Stimulated activated CD8-positive, alpha-beta memory T cell treated with anti-CD3 and anti-CD28 coated beads, Interleukin-2, amount 100 ng/mL, for 48 hours (primary cell): ENCODE measurements at places on chromosomes 4 and X.
A peak's percentile ranks its signal among the peaks of the same experiment; 100 is the strongest.

- DNase-seq, result no peak
Measured at GRCh38 chr4:15186149-15186548, 183.9 kb downstream of the CPEB2 start.

- no peak for DNase-seq
Measured at GRCh38 chr4:53716011-53716410, 124.7 kb upstream of the LNX1 start.

GRCh38 chr4:105182211-105182610 lies 35.5 kb downstream of the TET2 start:
- DNase-seq, result no peak

DNA sequence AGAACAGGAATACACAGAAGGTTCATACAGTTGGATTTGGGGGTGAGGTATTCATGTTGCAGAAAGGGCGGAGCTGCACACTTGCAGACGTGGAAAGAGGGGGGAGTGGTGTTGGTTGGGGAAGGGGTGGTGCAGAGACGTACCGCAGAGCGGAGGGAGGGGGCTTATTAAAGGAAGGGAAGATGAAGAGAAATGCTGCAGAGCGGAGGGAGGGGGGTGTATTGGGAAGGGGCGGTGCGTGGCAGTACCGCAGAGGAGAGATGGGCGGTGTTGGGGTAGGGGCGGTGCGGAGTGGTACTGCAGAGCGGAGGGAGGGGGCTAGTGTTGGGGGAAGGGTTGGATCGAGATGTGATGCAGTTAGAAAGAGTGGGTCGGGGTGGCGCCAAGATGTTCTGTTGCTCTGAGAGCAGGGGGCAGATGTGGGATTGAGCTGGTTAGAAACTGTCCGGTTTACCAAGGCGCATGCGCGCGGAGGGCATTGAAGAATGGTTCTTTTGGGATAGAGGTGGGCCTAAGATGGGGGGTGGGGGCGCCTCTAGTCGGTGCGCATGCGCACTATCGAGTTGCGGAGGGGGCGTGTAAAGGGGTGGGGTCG lies 900 bp downstream of the TRO start:
- peak; percentile 39 for DNase-seq

DNA sequence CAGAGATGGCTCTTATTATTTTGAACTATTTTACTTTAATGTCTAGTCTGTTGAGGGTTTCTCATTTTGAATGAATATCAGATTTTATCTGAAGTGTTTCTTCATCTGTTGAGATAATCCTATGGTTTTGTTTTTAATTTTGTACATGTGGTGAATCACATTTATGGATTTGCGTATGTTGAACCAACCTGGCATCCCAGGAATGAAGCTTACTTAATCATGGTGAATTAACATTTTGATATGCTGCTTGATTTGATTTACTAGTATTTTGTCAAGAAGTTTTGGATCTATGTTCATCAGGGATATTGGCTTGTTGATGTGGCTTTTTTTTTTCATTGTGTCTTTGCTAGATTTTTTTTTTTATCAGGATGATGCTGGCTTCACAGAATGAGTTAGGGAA lies 2390.9 kb downstream of the PCDH7 start:
- DNase-seq, result no peak

DNA sequence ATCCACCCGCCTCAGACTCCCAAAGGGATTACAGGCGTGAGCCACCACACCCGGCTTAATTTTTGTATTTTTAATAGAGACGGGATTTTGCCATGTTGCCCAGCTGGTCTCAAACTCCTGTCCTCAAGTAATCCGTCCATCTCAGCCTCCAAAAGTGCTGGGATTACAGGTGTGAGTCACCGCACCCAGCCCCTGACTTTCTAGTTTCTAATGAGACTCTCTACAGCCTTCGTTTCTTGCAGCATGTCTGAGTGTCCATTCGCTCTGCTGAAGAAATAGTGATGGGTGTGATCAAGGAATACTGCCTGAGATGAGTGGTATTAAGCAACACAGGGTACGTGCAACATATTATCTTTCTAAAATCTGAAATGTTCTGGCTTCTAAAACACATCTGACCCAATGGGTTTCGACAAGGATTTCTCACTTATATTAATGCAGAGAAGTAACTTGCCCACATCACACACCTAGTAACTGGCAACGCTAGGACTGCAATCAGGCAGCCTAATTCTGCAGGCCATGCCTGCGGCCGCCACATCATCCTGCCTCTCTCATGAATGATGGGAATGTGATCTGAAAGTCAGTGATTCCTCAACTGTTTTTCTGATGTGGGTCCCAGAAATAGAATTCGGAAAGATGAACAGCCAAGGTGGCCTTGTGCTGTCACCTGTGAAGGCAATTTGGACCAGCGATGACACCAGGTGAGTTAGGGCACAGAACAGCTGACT lies 74.3 kb downstream of the RBM47 start:
- DNase-seq, result no peak

DNA sequence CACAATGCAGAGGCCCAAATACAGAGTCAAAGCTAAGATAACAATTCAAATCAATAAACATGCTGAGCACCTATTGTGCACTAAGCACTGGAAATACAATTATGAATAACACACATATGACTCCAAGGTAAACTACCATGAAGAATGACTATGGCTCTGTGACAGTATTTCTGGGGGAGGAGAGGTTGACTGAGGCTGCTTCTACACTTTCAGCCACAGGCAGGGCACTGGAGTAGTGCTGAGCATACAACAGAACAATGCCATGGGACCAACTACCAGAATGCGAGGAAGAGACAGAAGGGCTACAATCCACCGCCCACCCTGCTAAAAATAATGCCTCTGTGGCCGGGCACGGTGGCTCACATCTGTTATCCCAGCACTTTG lies 13.7 kb downstream of the TEC start:
- no peak for DNase-seq

- DNase-seq, result no peak
Measured at GRCh38 chrX:7462110-7462509, 314.2 kb upstream of the PUDP start.

DNA sequence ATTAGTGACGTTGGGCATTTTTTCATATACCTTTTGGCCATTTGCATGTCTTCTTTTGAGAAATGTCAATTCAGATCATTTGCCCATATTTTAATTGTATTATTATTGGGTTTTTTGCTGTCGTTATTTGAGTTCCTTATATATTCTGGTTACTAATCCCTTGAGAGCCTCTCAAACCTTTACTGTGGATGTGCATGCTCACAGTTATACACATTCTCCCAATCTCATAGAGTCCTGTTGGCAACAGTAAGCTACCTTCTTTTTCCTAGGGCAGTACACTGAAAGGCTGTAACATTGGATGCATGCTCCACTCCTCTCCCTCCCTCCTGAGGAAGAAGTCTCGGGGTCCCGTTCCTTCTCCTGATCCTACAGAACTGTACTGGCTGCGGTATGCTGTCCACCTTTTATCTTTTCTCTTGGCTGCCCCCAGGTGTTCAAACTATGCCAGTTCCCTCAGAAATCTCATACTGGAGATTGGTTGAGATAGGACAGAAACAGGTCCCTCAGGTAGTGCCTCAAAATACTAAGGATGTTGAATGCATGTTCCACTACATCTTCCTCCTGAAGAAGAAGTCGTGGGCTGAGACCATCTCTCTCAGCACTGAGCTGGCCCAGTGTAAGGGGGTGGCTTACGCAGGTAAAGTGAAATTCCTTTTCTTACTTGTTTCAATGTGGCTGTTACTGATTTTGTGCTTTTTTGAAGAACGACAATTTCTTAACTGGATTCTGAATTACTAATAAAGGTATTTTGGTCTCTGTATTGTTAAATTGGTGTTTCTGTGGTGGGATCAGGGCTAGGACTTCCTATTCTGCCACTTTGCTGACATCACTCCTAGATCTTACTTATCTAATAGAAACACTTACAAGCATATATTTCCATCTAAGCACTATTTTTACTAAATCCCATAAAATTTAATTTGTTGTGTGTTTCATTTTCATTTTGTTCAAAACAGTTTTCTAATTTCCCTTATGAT lies 145.4 kb upstream of the HUWE1 start:
- DNase-seq, result peak; percentile 3

DNA sequence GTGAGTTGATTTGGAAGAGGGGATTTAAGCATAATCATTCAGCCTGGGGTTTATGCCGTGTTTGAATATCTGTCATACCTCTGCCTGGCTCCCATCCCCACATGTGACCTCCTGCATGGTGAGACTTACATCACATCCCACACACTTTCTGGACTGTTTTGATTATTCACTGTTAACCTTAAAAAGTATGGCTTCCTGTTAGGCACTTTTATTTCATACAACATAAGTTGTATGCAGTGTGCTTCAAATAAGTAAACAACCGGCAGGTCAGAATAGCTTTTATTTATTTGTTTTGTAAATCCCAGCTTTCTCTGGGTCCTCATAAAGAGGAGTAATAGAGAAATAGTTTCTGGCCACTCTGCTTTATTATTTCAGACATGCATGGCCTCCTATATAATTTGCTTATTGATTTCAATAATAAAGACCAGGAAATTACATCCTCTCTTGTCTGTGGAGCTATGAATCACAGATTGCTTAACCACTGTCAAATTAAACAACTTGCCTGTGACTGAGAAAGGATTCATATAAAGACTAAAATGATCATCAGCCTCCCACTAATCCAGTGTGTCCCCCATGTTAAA lies 376.8 kb upstream of the ZFP42 start:
- DNase-seq, result no peak

DNA sequence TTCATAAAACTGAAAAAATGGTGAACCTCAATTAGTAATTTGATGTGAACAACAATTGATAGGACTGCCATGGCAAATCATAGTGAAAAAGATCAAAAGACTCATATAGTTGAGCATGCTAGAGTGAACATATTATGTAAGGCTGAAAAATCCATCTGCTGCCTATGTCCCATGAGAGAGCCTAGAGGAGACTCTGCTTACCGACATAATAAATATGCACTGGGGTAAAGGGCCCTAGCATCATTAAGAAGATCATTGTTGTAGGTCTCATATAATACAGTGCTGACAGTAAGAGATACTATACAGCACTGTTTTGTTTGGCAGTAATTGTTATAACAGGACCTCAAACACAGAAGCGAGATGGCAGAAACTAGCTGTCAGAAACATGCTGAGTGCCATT lies 229.0 kb downstream of the PABPC4L start:
- DNase-seq, result no peak

- DNase-seq, result no peak
Measured at GRCh38 chr4:89737888-89738287, 99.1 kb downstream of the SNCA start.

DNA sequence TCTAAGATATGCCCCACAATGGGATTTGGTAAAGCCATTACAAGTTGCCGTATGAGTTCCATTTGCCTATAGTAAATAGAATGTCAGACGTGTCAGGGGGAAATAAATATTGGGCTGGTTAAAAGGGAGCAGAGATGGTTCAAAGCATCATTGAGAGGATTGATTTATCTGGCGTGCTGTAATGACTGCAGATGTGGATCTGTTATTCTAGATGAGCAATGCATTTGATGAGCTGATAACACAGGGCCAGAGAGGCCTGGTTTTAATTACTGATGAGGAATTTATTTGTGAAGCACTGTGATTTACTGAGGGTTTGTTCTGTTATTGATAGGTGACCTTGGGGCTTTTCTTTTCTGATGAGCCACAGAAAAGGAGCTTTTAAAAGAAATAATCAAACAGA lies 62.5 kb downstream of the DACH2 start:
- DNase-seq, result no peak

DNA sequence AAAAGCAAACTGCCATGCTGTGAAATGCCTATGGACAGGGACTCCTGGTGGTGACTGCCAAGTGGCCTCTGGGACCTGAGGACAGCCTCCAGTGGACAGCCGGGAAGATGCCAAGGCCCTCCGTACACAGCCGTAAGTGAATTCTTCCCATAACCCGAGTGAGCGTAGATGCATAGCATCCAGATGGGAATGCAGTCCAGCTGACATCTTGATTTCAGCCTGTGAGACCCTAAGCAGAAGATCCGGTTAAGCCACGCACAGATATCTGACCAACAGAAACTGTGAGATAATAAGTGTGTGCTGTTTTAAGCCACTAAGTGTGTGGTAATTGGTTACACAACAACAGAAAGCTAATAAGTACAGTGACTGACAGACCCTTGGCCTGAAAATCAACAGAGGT lies 55.9 kb downstream of the TMEM156 start:
- no peak for DNase-seq

DNA sequence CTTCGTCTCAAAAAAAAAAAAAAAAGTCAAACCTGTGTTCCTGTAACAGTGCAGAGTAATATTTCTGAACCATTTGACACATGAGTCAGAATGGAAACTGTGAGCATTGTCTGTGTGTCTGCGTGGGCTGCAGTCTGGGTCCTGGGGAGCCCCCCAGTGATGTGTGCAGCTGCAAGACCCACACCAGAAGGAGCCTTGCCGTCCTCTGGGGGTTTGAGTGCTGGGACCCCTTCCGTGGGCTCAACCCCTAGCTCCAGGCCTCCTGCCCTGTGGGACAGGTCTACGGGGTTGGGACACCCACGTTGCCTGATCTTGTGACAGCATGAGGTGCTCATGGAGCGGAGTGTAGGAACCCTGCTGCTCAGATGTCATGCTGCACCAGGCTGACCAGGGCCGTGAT lies 43.7 kb downstream of the DDX3X start:
- DNase-seq, result peak; percentile 7

DNA sequence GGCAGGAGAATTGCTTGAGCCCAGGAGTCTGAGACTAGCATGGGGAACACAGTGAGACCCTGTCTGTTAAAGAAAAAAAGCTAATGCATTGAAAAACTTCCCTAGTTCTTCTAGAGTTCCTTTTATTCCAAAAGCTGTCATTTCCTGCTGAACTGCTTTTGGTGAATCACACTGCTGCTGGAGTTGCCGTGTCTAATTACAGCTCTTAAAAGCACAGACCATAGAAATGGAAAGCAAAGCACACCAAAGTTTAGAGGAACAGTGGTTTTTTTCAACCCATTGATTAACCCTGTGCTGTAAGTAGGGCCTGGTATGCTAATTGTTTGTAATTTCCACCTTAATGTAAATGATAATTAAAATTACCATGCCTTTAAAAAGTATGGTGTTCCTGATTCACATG lies 52.4 kb downstream of the SEPTIN11 start:
- no peak for DNase-seq

DNA sequence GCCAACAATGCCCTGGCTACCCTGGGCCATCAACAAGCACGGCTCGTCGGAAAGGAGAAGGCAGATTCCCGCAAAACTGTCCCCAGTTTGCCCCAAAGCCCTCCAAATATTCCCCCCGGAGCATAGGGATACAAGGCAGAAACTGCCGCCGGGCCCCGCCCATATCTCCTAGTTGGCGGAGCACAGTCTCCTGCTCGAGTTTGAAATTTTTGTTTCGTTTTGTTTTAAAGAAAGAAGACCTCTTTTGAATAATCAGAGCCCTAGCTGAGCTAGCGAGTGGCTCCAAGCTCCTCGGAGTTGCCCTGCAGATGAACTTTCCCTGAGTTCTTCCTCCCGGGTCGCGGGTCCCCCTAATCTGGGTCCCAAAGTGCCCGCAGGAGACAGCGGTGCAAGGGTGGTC lies 138.1 kb upstream of the ZIC3 start:
- no peak for DNase-seq

GRCh38 chr4:94504545-94504944 lies 52.8 kb downstream of the PDLIM5 start:
- DNase-seq, result no peak
